ENCODE measurements at places on chromosomes 16 and 17. TPM values are rescaled to one million over a fixed set of nuclear protein-coding genes. Genes with fewer than 3 reads are reported as not detected.

GRCh38 chr16:79856581-79856980 lies 256.0 kb upstream of the MAF start:
- ATAC-seq = peak; percentile 54

- no peak for ATAC-seq
Observed at GRCh38 chr17:427891-428290, 75.3 kb upstream of the RPH3AL start.

TNK1 gene
- total RNA-seq = 4.8 TPM

KRT25 gene
- total RNA-seq = not detected

IGF2BP1 gene
- total RNA-seq = 0.63 TPM

ITGAX gene
- total RNA-seq = 25.5 TPM

GRCh38 chr16:2856061-2856670 lies 1.8 kb downstream of the PRSS22 start:
- no peak for ATAC-seq

DNA sequence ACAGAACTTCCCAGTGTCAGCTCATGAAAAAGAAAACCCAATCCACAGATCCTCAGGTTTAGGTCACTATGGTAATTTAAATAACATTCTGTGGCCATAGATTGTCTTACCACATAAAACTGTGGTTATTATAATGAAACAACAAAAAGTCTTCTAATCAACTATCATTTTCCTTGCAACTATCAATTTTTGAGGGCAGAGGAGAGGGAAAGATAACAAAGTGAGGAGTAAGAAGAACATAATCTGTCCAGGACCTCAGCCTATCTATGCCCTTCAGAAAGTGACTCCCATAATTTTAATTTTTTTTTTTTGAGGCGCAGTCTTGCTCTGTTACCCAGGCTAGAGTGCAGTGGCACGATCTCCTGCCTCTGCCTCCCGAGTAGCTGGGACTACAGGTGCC lies 4.0 kb upstream of the GGNBP2 start:
- ATAC-seq = no peak

All from activated T-helper 17 cell treated with anti-CD3 and anti-CD28 coated beads, Interleukin-2, amount 50 U/mL, for 72 hours (primary cell).